Stimulated activated CD8-positive, alpha-beta memory T cell treated with anti-CD3 and anti-CD28 coated beads, Interleukin-7, amount 100 ng/mL, for 1 hour (primary cell): ENCODE measurements at places on chromosomes 5 and 9.

DNA sequence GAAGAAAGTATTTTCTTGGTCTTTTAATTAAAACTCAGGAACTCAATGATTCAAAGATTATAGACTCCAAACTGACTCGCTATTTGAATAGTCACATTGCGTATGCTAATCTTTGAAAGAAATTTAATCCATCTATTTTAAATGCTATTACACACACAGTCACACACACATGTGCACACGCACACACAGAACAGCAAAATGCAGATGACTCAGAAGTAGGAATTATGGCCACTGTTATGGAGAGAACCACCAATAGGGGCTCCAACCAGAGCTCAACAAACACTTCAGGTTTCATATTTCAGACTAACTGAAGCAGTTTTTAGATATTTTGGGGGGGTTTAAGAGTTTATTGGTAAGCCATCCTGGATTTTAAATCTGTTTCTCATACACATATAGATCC is 1917.9 kb downstream of the EFNA5 start:
- DNase-seq = no peak

- no peak for DNase-seq
Observed at GRCh38 chr9:101421653-101422065, 13.9 kb downstream of the ALDOB start.

GRCh38 chr9:89797255-89797654 is 192.4 kb downstream of the GADD45G start:
- DNase-seq = no peak

GRCh38 chr9:68750786-68751185 is 45.7 kb downstream of the PIP5K1B start:
- no peak for DNase-seq

DNA sequence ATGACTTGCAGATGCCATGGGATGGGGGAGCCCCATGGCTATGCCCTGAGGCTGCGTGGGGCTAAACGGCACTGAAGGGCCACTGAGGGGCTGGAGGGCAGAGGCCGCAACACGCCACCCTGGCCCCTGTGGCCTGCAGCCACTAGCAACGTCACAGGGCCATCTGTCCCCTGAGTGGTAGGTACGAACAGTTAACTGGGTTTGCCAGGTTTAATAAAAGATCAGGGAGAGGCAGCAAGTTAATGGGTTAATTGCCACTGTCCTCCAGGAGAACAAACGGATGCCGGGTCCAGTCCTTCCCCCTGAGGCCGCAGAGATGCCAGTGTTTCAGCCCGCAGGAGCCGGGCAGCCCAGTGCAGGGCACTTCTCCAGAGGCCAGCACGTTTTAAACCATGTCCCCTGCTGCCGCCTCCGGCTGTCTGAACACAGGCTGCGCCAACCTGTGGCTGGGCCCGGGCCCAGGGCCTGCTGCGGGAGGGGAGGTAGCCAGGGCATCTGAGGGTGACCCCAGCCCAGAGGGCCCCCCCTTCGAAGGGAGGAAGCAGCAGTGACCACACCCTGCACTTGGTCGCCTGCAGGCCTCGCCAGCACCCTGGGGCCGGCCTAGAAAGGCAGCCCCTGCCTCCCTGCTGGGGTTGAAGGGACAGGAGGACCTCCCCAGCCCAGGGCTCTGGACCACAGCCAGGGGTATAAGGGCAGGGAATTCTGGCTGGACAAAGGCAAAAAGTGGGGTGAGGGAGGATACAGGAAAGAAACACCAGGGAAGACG is 227.3 kb downstream of the FANCC start:
- DNase-seq = no peak

DNA sequence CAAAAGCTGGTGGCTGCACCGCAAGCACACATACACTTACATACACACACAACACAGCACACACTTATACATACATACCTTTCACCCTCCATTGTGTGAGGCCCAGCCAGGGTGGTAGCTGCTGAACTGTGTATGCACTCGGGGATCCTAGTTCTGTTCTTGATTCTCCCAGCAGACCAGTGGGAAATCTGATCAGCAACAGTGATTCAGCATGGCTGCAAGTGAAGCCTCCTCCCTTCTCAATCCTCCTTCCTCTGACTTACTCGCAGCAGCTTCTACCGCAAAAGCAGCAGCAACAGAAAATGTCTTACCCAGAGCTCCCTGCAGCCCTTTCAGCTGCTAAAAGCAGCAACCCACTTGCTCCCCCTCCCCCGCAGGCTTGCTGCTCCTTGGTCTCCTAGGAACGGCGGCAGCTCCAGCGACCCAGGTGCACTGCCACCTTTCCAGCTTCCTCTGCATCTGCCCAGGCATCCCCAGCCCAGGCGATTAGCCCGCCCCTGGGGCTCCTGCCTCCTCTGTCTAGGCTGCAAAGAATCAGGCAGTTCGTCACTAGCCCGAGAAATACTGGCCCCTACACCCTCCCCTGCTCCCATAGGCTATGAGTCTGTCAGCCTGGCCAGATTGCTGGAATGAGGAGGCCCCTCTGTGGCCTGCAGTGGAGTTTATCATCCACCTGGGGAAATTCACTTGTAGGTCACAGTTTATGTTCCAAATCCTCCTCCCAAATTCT is at the start of gene KLHL3:
Gene KLHL3, minus strand, starts transcription at position 535 of the 730 bp plus-strand sequence. Its CDS starts 443 bp downstream, at position 92.
- no peak for DNase-seq

GRCh38 chr5:151384106-151384505 is 36.7 kb upstream of the SLC36A2 start:
- DNase-seq = no peak

DNA sequence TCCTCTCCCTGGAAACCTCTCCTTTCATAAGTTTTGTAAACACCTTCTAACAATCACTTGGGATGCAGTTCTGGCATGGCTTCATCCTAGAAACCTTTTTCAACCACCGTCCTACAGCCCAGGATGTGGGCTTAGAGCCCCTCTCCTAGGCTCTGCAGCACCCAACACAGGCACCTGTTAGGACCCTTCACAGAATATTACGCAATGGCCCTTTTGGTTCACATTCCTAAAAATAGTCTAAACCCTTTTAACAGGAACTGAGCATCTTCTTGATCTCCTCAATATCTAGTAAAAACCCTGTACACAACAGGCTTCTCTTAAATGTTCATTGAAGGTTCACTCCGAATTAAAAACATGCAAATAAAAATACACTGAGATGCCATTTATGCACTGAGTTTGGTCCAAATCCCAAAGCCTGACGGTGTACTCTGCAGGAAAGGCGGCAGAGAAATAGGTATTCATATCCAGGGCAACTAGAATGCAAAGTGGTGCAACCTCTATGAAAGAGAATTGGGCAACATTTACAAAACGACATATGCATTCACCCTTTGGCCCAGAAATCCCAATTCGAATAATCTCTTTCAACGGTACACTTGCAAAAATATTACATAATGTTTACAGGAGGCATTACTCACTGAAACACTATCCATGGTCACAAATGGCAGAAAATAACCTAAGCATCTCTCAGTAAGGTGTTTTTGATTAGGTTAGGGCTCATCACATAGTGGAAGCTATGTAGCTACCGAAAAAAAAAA is 169.3 kb downstream of the SEMA5A start:
- no peak for DNase-seq

GRCh38 chr9:121038362-121038761 is 11.7 kb downstream of the C5 start:
- no peak for DNase-seq

- DNase-seq = no peak
Observed at GRCh38 chr5:176854164-176854563, 43.8 kb downstream of the UNC5A start.

- no peak for DNase-seq
Observed at GRCh38 chr9:76944011-76944410, 38.1 kb upstream of the PRUNE2 start.

DNA sequence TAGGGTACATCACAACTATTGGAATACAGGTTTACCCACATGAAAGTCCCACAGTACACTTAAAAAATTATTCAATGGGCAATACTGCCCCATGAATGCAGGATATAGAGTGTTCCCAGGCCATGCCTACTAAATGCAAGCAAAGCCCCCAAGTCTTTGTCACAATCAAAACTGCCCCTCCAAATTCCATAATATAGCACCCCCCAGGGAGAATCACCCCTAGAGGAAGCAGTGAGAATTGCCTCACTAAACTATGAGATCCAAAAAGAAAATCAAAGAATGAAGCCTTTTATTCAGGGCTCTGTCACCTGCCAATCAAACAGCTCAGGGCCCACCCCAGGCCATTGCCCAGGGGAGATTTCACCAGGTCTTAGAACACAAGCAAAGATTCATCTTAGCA is 90.8 kb downstream of the ATPSCKMT start:
- DNase-seq = no peak
